Smooth muscle cell of bladder (primary cell): ENCODE measurements at places on chromosomes 3 and 15. TPM values are rescaled to one million over a fixed set of nuclear protein-coding genes. Genes with fewer than 3 reads are reported as not detected.

Gene DNAH12
- under 0.01 and 0.18 TPM in 2 replicates for total RNA-seq

Gene POLQ
- total RNA-seq = 1.8 and 2.4 TPM in 2 replicates

Gene AMT
- total RNA-seq = 0.71 and 1.5 TPM in 2 replicates

Gene FETUB
- total RNA-seq = not detected in 2 replicates

Gene SPESP1
- total RNA-seq = 0.43 and 3.2 TPM in 2 replicates

Gene TRPM1
- total RNA-seq = not detected in 2 replicates

Gene PAQR5
- total RNA-seq = 9.6 and 21.9 TPM in 2 replicates

Gene SLC22A14
- total RNA-seq = under 0.01 and 0.18 TPM in 2 replicates

Gene FOXL2NB
- under 0.01 TPM in 1 of 2 replicates, not detected in the other for total RNA-seq

Gene GATM
- 0.14 and 0.55 TPM in 2 replicates for total RNA-seq

Gene RBP2
- total RNA-seq = not detected in 2 replicates

Gene LRTM1
- total RNA-seq = not detected in 2 replicates

Gene CA12
- 42.1 and 108 TPM in 2 replicates for total RNA-seq

Gene LDHAL6B
- not detected in 2 replicates for total RNA-seq

Gene ATP10A
- total RNA-seq = 5.3 and 10.4 TPM in 2 replicates

Gene P2RY1
- 1.1 and 4.4 TPM in 2 replicates for total RNA-seq

Gene GUCA1C
- not detected in 2 replicates for total RNA-seq

Gene SLC24A5
- not detected in 2 replicates for total RNA-seq
